Astrocyte of the spinal cord (primary cell): ENCODE measurements at places on chromosomes 1 and 21.
A peak's percentile ranks its signal among the peaks of the same experiment; 100 is the strongest.

GRCh38 chr1:204093781-204094180 lies 20.9 kb downstream of the SOX13 start:
- DNase-seq: no peak

- no peak for DNase-seq
These were observed 53.5 kb downstream of the KIRREL1 start for GRCh38 chr1:158046715-158047510.

- DNase-seq: no peak
These were observed 2.6 kb downstream of the SLAMF8 start for GRCh38 chr1:159829273-159829634.

GRCh38 chr21:44771896-44772525 lies 29.6 kb downstream of the UBE2G2 start:
- no peak for DNase-seq

- DNase-seq: peak; percentile 37
These were observed 374.6 kb upstream of the USP24 start for GRCh38 chr1:55589671-55590297.

GRCh38 chr1:169999761-170000160 lies 74.7 kb downstream of the KIFAP3 start:
- peak; percentile 12 for DNase-seq

DNA sequence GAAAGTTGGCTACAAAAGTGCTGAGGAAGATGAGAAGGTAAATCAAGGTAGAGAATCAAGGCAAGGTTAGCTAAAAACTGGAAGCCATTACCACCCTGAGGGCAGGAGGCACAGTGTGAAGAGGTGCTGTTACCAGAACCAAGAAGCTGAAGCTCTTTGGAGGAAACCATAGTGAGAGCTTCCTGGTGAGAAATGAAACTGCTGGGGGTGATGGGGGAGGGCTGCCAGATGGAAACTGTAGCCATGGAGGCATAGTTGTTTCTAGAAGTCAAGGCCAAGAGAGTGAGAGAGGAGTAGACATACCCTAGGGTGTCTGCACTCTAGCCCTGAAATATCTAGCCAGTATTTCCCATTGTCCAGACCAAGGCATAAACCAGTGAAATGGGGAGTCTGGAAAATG lies 28.7 kb downstream of the IFI44 start:
- no peak for DNase-seq

- peak; percentile 1 for DNase-seq
These were observed 89.8 kb upstream of the KCNE2 start for GRCh38 chr21:34274001-34274400.

GRCh38 chr1:205481629-205482151 lies 22.8 kb upstream of the CDK18 start:
- no peak for DNase-seq

DNA sequence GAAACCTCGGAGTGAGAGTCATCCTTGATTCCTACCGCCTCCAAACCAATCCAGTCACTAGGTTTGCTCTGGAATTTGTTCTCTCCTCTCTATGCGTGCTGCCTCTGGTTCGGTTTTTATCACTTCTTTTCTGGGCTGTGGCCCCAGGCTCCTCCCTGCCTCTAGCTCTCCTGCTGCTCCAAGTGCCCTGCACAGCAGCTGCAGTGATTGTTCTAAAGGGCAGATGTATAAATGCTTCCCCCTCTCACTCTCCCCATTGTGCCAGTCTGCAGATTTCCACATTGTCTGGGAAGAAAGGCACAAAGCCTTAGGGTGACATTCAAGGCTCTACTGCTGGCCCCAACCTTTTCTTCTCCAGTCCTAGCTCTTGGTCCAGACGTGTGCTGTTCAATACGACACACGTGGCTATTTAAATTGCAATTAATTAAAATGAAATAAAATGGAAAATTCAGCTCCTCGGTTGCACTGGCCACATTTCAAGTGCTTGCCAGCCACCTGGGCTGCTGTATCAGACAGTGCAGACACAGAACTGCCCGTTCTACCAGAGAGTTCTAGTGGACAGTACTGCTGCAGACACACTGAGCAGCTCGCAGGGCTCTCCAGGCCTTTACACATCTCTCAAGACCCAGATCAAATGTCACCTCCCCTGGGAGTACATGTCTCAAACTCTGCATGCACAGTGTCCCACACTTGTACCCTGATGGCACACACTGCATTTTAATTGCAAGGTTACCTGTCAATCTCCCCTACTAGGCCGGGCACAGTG lies 12.4 kb downstream of the TRIM62 start:
- DNase-seq: peak; percentile 40

GRCh38 chr1:19239876-19240275 lies 11.4 kb downstream of the EMC1 start:
- no peak for DNase-seq

DNA sequence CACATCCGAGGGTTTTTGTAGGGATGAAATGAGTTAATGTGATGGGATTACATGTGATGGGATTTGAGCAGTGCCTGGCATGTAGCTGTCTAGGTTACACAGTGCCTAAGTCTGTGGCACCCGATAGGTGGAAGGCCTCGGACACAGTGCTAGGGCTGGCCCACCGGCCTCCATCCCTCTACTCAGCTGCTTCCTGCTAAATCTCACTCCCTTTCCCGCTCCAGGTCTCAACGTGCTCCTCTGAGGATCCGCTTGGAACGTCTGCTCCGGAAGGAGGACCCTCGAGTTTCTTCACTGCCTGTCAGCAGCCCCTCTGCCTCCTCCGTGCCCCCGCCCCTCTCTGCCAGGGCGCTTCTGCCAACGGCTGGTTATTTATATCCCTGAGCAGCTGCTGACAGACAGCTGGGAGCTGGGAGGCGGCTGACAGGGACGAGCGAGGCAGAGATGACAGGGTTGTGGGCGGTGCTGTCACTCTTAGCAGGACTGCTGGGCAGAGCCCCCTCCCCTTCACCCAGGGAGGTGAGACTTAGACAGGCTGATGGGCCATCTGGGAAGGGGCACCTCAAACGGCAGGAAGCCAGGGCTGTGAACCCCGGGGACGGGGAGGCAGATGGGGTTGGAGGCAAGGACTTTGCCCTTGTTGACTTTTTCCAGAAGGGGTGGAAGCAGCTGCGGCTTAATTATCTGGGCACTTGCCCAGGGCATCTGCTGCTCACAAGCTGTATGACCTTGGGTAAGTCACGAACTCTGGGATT lies 26.6 kb upstream of the LRRN2 start:
- DNase-seq: no peak

GRCh38 chr1:219373616-219373935 lies 199.9 kb downstream of the LYPLAL1 start:
- no peak for DNase-seq

- peak; percentile 40 for DNase-seq
These were observed 23.6 kb downstream of the GPA33 start for GRCh38 chr1:167066333-167067122.

GRCh38 chr1:89363196-89363595 lies 663 bp upstream of the GBP6 start:
- peak; percentile 4 for DNase-seq

- DNase-seq: no peak
These were observed 31.1 kb downstream of the RAB3GAP2 start for GRCh38 chr1:220241072-220241663.

- no peak for DNase-seq
These were observed 4.9 kb upstream of the MAPKAPK2 start for GRCh38 chr1:206679738-206680211.

DNA sequence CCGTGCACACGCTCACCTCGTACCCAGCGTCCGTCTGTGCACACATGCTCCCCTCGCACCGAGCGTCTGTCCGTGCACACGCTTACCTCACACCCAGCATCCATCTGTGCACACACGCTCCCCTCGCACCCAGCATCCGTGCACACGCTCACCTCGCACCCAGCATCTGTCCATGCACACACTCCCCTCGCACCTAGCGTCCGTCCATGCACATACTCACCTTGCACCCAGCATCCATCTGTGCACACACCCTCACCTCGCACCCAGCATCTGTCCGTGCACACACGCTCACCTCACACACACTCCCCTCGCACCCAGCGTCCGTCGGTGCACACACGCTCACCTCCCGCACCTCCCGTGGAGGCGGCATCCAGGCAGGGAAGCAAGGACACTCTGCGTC lies 24.4 kb upstream of the COL18A1 start:
- DNase-seq: no peak

DNA sequence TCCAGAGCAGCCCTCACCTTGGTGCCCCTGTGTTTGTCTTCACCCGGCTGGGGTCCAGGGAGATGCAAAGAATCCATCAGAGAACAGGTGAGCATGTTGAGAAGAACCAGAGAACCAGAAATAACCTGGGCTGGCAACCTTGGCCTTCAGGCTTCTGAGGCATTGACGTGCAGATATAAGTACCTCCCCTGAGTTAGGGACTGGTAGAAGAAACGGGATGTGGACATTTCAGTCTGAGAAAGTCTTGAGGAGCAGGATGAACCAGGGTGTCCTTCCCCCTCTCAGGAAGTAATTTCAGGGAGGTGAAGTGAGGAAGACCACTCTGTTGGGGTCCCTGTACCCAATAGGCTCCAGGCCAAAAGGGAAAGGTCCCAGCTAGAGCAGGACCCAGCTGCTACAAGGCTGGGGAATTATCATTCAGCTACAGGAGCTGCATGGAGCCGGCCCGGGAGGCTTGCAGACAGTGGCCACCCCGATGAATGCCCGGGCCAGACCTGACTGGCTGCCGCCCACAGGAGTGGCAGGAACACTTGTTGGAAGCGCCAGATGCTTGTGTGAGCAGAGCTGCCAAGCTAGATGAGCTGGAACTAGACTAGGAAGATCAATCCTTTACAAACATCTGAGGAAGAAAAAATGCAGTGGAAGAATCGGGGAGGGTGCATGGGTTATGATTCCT lies 1.7 kb upstream of the AURKAIP1 start:
- no peak for DNase-seq

- no peak for DNase-seq
These were observed 58.5 kb downstream of the RIMS3 start for GRCh38 chr1:40606978-40607377.

GRCh38 chr1:29853716-29854330 lies 617.5 kb downstream of the PTPRU start:
- no peak for DNase-seq

DNA sequence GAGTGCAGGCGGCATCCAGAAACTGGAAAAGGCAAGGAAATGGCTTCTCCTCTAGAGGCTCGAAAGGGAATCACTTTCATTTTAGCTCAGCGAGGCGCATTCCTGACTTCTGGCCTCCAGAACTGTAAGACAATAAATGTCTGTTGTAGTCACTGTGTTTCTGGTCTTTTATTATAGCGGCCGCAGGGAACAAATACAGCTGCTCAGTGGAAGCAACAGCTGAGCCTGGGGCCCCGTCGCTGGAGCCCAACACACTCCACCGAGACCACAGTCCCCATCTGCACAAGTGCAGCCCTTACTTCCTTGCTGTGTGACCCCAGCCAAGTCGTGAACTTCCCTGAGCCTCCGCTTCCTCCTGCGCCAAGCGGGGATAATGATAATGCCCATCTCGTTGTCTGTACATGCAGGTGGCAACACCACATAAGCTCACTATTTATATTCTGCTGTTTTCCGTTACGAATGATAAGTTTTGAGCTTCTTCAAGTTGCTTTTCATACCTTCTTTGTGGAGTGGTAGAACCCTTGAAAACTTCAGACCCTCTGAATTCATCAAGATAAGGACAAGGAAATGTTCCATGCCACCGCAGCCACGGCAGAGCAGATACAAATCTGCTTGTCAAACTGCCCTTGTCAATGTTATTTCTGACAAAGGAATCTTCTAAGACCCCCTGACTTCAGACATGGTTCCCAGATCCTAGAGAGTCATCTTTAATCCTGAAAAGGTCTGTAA lies 3.2 kb upstream of the LAPTM5 start:
- DNase-seq: no peak

DNA sequence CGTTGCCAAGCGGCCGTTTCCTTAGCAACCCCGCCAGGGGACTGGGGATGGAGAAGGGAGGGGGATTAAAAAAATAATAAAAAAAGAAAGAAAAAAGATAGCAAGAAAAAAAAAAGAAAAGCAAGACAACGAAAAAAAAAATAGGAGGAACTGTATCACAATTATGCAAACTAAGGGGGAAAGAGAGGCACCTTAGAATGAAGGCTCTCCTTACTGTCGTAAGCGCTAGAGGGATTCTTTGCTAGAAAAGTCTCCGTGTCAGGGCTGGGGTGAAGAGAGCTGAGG lies 625 bp upstream of the NEGR1 start:
- no peak for DNase-seq

DNA sequence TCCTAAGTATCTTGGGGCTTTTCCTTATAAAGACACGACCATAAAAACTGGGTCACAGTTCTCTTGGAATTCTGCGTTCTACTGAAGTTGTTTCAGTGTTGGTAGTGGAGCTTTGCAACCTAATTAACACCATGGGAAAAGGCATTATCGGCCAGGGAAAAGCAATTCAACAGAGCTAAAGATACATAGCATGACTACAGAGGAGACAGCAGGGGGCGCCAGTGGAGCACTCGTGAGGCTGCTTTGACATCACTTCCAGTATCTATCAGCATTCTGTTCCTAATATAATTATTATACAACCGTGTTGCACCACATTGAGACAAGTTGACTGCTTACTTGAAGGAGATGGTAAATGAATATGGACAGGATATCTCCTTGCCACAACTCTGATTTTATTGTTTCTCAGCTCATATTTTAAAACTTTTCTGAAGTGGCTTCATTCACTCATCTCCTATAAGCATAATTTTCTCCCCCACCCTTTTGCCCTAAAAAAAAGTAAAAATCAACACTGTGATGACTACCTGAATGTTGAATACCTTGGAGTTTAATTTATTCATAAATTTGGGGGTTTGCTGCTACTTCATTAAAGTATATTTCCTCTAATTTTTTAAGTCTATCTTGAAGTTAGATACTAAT lies 39.4 kb downstream of the ZP4 start:
- DNase-seq: peak; percentile 61

DNA sequence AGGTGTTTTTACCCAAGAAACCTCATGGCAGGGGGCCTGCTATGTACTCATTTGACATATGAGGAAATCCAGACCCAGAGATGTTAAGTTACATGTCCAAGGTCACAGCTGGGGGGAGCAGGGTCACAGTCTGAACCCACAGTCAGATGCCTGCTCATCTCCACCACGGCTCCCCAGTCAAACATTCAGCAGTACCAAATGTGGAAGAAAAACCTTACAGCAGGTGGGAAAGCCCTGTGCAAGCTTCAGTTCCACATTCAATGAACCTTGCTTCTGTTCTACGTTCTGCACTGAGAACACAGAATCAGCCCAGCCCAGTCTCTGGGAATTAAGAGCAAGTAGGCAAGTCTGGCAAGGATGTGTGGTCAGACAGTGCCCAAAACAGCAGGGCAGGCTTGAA lies 35.2 kb downstream of the LRP8 start:
- DNase-seq: no peak
